ENCODE measurements at places on chromosomes 12 and 14.
A peak's percentile ranks its signal among the peaks of the same experiment; 100 is the strongest.

GRCh38 chr14:84409435-84409834 is 1120.5 kb upstream of the FLRT2 start:
- DNase-seq: no peak

DNA sequence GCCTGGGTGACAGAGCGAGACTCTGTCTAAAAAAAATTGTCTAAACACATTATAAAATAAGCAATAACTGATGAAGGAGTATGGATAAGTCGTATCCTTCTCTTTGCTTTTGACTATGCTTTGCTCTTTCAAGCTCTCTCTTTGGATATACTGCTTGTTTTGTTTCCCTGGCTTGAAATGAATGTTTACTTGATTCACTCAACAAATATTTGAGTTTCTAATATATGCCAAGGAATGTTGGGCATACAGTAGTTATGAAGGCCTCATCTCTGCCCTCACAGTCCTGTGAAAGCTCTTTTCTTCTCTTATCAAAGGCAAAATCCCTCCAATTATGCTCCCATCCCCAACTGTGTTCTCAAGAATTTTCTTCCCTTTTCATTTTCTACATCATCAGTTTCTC is 123.5 kb downstream of the PTPRR start:
- no peak for DNase-seq

DNA sequence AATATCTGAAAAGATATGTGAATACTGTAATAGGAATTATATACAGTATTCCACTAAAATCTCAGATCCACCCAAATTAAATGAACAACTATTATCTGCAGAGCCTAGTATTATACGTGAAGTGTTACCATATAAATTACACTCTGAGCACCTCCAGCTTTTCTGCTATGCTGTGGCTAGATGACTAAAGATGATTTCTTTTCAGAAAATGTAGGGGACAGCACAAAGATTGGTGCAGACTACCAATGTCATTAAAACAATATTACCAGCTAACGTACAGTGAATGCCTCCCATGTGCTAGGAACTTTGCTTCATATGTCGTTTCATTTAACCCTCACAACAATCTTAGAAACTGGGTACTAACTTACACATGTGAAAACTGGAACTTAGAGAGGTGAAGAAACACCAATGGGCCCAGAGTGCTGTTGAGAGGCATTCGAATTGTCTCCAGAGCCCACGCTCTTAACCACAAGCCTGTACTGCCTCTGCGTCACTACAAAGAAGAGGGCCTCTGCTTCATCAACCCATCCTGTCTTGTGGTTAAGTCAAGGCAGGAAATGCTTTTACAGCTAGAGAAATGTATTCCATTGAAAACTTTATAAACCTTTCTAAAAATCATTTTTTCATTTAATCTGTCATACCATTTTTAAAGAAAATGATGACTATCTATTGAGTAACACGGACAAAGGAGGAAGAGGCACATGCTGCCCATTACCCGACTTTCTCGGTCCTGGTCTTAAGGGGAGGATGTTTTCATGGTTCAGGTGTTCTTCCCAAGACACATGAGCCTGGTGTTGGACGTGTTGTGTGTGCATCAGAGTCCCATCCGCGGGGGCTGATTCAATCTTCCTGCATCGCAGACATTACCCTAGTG is 1.3 kb downstream of the GPR65 start:
- DNase-seq: no peak

GRCh38 chr12:129614221-129614885 is 289.5 kb downstream of the TMEM132D start:
- DNase-seq: no peak

DNA sequence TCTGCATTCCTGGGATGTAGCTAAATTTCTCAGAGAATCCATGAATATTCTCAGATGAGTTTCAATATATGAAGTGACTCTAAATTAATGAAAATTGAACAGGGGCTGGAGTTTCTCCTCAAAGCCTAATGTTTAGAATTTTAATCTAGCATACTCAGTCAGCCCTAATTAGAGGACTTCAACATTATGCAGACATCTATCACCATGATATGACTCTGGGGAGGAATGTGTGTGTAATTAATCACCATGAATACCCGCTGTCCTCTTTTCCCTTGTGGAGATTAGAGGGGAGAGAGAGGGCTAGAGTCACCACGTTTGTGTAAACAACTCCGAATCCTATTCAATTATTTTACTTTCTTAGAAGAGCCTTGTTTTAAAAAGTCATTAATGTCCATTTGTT is 698.6 kb upstream of the MDGA2 start:
- no peak for DNase-seq

DNA sequence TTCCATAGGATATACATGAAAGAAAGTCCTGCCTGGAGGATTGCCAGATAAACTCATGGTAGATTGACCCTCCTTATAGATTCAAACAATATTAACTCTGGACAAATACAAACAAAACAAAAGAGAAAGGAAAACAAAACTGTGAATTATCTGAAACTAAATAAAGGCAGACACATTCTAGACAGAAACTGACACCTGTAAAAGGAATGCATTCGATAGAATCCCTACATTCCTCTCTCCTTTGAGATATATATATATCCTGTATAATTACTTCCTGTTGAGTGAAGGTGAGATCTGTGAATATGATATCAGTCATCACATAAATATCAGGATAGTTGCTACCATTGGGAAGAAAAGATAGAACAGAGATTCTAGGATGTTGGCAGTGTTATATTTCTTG is 948.4 kb upstream of the ATXN7L3B start:
- DNase-seq: no peak

DNA sequence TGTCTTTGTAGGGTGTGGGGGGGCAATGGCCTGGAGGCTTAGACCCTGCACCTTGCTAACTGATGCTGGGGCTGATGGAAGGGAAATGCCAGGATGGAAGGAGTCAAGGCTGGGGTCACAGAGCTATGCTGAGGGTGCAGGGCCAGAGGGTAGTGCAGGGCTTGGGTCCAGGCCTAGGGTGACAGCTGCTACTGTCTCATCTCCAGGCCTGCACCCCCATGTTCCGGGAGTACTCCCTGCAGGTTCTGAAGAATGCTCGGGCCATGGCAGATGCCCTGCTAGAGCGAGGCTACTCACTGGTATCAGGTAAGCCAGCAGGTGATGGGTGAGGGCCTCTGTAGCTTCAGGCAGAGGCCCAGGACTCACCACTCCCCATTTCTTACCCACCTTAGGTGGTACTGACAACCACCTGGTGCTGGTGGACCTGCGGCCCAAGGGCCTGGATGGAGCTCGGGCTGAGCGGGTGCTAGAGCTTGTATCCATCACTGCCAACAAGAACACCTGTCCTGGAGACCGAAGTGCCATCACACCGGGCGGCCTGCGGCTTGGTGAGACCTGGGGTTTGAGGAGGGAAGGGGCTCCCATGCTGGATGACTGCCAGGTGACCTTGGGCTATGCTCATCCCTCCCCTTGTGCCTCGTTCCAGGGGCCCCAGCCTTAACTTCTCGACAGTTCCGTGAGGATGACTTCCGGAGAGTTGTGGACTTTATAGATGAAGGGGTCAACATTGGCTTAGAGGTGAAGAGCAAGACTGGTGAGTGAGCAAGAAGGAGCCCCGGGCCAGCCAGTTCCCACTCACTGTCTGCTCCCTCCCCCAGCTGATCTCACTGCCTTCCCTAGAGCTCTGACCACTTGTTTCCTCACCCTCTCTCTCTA is 4.1 kb downstream of the SHMT2 start:
- no peak for DNase-seq

- DNase-seq: peak; percentile 61
These were observed 19.5 kb upstream of the CMKLR1 start for GRCh38 chr12:108358580-108358965.

DNA sequence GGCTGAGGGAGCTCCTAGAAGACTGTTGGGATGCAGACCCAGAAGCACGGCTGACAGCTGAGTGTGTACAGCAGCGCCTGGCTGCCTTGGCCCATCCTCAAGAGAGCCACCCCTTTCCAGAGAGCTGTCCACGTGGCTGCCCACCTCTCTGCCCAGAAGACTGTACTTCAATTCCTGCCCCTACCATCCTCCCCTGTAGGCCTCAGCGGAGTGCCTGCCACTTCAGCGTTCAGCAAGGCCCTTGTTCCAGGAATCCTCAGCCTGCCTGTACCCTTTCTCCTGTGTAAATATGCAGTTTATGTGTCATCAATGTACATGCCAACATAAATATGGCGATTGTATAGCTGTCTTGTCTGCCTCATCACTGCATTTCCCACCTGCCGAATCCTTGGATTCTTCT is 7.5 kb downstream of the AMHR2 start:
- DNase-seq: no peak

GRCh38 chr12:88339966-88340365 is 197.9 kb downstream of the TMTC3 start:
- no peak for DNase-seq

- DNase-seq: no peak
These were observed 120.3 kb downstream of the CHST11 start for GRCh38 chr12:104576980-104577580.

DNA sequence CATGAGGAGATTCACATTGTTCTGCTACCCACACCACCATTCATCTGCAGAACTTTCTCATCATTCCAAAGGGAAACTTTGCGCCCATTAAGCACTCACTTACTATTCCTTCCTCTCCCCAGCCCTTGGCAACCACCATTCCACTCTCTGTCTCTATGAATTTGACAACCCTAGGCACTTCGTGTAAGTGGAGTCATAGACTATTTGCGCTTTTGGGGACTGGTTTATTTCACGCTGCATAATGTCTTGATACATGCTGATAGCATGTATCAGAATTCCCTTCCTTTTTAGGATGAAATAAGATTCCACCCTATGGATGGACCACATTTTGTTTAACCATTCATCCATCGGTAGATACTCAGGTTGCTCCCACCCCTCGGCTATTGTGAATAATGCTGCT is 4.5 kb upstream of the EML1 start:
- no peak for DNase-seq

GRCh38 chr12:57518920-57519795 is 1.2 kb downstream of the DDIT3 start:
- no peak for DNase-seq

DNA sequence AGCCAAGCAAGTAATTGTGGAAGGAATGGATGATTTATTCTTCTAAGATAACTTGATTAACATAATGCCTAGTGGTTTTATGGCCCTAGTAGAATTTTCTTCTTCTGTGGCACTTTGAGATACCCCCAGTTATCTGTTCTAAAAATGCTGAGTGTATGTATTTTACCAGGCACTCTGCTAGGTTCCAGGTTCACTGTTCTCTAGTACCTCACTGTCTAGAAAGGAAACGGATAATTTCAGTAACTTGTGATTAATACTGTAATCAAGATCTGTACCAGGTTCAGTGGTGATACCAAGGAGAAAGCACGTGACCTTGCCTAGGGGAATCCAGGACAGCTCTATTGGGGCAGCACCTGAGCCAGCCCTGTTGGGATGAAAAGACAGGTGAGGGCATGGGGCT is 8.0 kb downstream of the ANO6 start:
- no peak for DNase-seq

DNA sequence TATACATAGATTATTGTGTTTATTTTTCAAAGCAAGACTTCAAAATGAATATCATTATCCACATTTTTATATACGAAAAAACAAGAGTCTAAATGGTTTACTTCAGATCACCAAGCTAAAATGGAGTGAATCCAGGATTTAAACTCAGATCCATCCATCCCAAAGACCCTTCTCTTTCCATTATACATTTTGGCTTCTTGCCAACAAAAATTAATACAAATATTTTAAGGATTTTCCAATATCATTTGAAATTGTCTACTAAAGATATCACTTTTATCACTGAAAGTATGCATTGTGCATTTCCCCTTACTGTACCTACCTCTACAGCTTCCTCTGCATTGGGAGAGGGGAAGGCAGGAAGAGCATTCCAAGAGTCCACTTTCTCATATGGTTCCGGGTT is 541.2 kb downstream of the RPS29 start:
- DNase-seq: no peak

DNA sequence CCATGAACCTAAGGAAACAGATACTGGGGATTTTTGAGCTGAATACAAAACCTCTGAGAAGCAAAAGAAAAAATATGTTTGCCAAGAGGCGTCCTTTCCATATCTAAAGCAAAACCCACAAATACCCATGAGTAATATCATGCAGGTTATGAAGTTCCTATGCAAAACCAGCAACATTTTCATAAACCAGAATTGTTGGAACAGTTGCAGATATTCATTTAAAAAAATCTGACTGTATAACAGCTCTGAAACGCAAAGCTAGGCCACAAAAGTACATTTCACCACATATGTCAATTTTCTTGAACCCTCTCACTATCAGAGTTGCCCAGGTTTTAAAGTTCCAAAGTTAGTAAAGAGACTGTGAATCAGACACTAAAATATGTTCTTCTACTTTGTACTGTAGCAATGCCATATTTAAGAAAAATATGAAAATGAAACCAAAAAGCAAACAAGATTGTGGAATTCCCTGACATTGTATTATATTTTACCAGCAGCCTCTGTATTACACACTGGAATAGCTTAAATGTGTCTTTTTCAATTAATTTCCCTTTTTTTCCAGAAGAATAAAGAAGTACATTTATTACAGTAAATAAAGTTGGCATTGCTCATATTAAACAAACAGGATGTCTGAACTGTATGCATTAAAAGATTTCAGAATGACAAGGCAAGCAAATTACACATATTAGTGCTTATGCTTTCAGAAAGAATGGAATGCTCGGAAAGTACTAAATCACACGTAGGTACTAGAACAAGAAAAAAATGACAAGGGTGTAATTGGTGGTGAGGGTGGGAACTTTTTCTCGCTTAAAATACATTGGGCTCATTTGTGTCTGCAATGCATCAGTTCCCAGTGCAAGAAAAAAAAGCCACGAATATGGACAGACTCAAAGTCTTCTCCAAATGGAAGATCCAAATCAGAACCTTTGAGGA is 33.6 kb upstream of the HIF1A start:
- no peak for DNase-seq

DNA sequence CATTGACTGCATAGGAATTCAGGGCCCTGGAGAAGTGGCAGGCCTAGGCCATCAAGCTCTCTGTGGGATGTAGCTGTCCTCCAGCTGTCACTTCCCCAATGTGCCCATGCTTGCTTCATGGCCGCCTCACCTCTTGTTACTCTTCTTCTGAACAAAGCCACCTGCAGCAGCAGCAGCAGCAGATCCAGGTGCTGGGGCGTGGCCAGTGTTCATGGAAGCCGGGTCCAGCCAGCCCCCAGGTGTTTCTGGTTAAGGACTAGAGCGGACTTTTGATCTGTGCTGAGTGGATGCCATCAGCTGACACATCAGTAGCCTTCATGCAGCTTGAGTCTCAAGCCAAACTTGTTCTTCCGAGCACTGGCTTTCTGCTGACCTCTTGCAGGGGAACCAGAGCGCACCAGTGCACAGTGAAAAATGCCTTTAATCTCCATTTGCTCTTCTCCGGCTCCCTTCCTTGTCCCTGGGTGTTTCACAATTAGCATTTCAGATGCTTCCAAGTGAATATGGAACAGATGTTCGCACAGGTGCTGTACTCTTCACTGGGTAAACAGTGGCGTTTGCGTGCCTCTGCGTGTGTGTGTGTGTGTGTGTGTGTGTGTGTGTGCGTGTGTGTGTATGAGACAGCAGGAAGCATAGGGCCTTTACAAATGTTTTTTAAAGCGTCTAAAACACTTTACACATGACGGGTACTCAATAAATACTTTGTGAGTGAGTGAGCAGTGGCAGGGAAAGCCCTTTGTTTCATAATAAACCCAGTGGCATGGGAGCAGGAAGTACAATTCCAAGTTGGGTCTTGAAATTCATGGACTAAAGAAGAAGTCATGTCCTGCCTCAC is 20.1 kb downstream of the TPCN1 start:
- peak; percentile 42 for DNase-seq

- no peak for DNase-seq
These were observed 47.6 kb upstream of the FRMD6 start for GRCh38 chr14:51604073-51604472.
